ENCODE measurements at places on chromosomes 2 and 18.

- DNase-seq = no peak
These were observed 15.1 kb downstream of the SPTBN1 start for GRCh38 chr2:54471221-54471711.

- DNase-seq = no peak
These were observed 3.4 kb downstream of the ASAP2 start for GRCh38 chr2:9210030-9210429.

DNA sequence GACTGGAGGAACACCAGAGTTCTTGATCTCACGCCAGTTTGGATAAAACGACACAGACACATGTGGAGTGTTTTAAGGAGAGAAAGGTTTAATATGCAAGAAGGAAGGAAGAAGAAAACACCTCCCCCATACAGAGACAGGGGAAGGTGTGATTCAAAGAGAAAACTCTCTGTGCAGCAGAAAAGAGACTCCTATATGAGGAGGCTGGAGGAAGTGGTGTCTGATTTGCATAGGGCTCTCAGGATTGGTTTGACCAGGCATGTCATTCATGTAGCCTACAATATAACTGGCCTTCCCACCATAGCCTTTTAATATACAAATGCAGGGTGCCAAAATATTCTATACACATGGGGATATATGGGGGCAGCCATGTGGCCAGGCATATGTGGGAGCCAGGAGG is 1386.5 kb downstream of the RPIA start:
- DNase-seq = no peak

- no peak for DNase-seq
These were observed 64.4 kb downstream of the NCK2 start for GRCh38 chr2:105809097-105809473.

- no peak for DNase-seq
These were observed 18.4 kb downstream of the CTDP1 start for GRCh38 chr18:79697976-79698375.

DNA sequence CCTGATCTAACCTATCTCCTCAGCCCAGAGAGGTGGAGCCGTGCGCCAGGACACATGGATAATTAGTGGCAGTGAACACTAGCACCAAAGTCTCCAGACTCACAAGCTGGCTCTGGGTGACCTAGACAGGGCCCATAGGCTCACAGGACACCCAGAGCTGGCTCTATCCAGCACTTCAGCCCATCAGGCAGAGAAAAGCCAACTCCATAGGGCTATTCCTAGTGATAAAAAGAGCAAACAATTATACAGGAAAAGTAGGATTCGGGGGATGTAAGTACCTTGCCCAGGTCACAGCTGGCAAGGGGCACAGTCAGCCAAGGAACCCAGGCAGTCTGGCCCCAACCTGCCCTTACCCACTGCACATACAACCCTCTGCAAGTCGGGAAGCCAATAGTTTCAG is 178.6 kb downstream of the TNS1 start:
- no peak for DNase-seq

DNA sequence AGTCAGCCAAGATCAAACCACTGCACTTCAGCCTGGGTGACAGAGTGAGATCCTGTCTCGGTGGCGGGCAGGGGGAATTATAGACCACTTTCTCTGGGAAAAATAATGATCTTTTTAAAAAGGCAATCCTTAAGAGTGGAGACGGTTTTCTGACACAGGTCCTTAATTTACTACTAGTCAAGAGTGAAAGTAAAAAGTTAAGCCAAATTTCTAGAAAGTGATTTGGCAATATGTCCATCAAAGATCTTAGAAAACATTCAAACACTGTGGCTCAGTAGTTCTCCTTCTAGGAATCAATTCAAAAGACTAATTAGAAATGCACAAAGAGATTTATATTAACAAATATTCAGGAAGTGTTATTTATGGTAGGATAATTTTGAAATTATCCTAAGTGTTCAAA is 148.5 kb upstream of the DNMT3A start:
- no peak for DNase-seq

All from SHP77 treated with DMSO at 0.1 percent for 48 hours (cell line).